Effector memory CD8-positive, alpha-beta T cell (primary cell): ENCODE measurements at places on chromosomes 13 and 19.
A peak's percentile ranks its signal among the peaks of the same experiment; 100 is the strongest.

GRCh38 chr19:15250640-15250993 lies 18.4 kb upstream of the EPHX3 start:
- no peak for DNase-seq

DNA sequence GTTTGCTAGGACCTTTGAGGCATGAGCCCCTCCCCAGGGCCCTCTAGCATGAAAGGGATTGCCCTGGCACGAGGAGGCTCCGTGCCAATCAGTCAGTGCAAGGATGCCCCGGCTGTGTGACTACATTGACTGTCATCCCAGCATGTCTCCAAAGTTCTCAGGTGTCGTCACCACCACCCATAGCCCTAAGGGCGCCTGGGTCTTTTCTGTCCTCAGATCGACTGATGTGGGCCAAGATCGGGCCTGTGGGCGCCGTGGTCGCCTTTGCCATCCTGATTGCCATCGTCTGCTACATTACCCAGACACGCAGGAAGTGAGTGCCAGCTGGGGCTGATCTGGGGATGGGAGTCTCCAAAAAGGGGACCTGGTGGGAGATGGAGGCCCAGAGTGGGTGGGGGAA lies 18.4 kb downstream of the MAG start:
- DNase-seq: no peak

GRCh38 chr19:16446724-16447368 lies 24.9 kb downstream of the EPS15L1 start:
- peak; percentile 61 for DNase-seq

- no peak for DNase-seq
These were observed 3.2 kb downstream of the ERF start for GRCh38 chr19:42251572-42252358.

- no peak for DNase-seq
These were observed 321.3 kb downstream of the FOXO1 start for GRCh38 chr13:40345149-40345514.
